ENCODE measurements at places on chromosomes 7 and 10.

DNA sequence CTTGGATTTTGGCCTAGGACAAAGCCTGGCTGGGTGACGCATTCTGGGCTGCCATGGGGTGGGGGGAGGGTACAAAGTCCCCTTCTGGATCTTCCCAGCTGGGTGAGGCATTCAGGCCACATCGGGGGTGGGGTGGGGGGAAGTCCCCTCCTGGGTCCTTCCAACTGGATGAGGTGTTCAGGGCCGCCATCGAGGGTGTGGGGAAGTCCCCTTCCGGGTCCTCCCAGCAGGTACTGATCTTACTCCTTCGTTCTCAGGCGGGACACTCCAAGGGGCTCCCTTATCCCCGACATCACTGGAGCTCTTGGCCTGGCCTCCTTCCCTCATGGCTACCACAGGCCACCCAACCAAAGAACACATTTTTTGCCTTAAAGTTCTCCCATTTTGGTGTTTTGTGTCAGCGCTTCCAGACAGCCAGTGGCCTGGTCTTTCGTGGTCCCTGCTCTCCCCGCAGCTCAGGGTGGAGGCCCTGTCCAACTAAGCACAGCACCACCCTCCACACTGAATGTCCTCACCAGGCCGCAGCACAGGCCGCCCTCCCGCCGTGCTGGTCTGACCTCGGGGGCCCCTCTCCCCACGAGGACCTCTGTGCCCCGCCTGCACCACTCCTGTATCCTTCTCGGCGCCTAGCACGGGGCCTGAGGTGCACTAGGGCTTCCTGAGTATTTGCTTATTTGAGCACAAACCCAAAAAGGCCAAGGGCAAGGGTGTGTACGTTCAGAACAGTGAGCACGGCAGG, 38.5 kb downstream of the EN2 start:
- no peak for DNase-seq

DNA sequence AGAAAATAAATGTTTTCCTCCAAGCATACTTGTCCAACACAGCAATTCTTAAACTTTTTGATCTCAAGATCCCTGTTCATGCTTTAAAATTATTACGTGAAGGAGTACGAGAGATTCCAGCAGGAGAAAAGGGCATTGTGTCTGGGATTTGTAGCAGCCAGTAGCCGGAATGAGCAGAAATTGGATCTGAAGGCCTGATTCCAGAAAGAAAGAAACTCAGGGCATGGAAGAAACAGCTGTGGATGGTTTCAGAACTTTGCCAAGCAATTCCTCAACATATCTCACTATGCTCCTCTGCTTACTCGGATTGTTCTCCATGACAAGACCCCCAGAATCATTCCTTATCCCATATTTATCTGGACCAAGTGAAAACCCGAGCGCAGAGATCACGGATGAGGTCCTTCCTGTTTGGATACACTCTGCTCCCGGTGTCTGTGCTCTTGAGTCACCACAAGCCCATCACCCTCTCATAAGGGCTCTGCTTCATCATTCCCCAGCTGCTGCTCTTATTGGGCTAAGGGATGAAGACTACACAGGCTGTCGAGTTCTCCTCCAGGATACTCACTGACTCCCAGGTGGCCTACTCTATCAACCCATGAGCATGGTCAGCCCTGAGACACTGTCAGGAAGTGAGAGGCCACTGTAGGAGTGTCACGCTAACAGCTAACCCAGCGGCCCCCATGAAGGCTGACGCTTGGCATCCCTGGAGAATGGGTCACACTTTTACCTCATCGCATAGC, 121.0 kb upstream of the LANCL2 start:
- no peak for DNase-seq

GRCh38 chr10:90642650-90643049, 215.2 kb downstream of the HTR7 start:
- DNase-seq = no peak

- DNase-seq = peak; percentile 7
Observed at GRCh38 chr10:59868696-59869593, 37.4 kb downstream of the CCDC6 start.

DNA sequence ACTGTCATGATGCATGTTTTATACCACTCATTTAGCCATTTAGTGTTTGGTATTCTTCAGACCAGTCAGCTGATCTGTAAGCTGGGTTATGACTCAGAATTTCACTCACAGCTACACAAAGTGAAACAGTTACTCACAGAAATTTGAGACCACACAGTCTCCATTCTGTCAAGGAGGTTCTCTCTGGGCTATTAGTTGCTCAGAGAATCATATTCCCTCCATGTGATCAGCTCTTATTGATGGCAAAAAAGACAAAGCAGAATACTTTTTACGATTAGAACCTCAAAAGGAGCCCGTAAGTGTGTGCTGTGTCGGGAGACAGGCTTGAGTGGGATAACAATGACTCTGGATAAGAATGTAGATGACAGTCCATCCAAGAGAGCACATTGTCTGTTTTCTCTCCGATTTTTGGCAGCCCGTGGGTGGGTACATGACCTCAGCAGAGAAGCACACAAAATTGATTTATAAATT, 277.6 kb upstream of the SORCS1 start:
- no peak for DNase-seq

DNA sequence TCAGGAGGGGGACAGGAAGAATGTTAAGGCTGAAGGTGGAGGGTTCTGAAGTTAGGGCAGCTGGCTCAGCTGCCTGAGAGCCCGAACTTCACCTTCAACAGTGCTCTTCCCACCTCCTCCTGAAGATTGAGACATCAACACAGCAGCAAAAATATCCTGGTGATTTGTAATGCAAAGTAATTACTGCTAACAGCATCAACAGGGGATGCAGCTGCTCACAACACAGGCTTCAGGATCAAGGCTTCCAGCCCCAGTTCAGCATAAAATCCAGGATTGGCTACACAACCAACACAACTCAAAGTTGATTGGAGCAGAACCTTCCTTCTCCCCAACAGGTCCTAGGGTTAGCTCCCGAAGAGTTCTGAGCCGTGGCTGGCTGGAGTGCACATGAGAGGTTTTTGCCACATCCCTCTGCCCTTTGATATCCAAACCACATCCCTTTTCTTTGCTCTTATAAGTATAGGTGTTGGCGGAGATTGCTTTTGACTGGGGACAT, 242.4 kb downstream of the KIAA1217 start:
- DNase-seq = no peak

DNA sequence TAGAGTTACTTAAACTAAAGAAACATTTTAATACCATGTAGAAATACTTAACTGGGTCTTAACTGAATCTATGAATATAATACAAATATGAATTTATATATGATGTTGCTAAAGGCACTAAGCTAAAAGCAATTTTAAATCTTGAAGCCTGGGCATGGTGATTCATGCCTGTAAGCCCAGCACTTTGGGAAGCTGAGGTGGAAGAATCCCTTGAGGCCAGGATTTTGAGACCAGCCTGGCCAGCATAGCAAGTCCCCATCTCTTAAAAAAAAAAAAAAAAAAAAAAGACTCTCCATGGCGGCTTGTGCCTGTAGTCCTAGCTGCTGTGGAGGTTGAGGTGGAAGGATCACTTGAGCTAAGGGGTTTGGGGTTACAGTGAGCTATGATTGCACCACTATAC, 95.3 kb downstream of the CCSER2 start:
- DNase-seq = no peak

DNA sequence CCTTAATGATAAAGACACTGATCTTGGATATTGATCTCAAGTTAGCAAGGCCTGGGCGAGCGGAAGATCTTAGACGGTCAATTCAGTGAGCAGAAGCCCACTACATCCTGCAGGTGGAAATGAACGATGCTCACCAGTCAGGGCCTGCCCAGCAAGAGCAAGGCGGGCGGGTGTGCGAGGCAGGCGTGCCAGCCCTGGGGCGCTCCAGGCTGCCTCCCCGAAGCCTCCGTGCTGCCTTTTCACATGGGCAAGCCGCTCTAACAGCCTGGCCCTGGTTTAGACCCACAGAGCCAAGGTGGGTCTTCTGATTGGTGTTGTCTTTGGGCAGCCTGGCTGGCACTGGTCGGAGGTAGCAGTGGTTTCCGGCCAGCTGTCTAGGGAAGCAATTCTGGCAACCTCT, 475.1 kb upstream of the FOXK1 start:
- no peak for DNase-seq

GRCh38 chr10:91627344-91628102, 5.3 kb downstream of the PPP1R3C start:
- DNase-seq = no peak

DNA sequence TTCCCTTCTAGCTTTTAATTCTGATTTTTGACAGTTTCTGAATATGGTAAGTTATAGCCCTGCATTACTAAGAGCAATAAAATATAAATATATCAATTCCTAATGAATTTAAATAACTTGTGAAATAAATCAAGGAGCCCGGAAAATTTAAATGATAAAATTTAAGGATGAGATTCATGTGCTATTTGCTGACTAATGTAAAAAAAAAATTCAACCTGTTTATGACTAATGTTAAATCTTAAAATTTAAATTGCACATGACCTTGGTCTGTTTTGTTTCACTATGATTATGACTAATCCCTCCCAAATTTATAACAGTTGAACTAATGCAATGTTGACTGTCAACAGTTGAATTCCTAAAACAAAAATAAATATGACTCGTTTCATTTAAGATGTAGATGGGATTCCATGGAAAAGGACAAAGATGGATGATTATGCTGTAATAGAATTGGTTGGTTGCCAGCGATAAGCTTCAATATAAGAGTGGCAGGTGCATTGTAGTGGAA, 419.9 kb downstream of the NRG3 start:
- no peak for DNase-seq

- no peak for DNase-seq
Observed at GRCh38 chr10:43372765-43373361, 1.4 kb downstream of the FXYD4 start.

GRCh38 chr10:111125102-111125501, 48.3 kb downstream of the ADRA2A start:
- no peak for DNase-seq

GRCh38 chr10:61321041-61321857, 131.9 kb downstream of the TMEM26 start:
- DNase-seq = no peak

- peak; percentile 10 for DNase-seq
Observed at GRCh38 chr10:77160679-77161078, 476.9 kb downstream of the KCNMA1 start.

DNA sequence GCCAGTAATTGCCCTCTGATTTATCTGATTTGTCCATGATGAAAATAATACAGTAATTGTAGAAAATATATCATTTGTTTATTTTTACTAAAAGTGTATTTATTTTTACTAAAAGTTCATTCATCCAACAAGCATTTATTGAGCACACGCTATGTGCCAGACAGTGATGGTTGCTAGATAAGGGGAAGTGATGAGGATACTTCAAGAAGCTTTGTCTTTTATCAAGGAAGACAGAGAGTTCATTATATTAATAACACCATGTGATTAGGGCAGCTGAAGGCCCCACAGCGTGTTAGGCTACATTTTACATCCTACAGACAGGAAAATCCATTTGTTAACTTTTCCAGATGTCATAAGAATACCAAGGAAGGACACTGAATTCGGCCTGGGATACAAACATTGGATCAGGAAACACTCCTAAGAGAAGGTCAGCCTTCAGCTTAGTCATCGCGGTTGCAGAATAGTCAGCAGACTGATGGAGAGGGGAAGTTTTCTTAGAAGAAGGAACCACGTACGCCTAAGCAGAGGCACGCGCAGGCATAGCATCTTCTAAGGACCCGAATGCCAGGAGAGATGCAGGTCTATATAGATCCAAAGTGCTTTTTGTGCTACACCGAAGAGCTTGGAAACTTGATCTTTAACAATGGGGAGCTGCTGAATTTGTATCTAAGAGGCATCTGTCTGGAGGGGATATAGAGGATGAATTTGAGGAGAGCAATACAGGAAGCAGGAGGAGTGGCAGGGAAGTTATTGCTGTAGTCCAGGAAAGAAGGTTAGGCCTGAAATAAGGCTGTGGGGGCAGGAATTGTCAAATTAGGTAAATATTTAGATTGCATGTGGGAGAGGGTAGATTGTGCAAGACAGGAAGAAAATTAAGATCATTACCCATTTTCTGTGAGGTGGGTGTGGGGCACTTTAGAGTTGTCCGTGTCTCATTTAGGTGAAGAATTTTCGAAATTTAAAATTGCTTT, 85.7 kb downstream of the LRGUK start:
- DNase-seq = no peak

GRCh38 chr7:67348171-67348570, 351.5 kb downstream of the TYW1 start:
- no peak for DNase-seq

DNA sequence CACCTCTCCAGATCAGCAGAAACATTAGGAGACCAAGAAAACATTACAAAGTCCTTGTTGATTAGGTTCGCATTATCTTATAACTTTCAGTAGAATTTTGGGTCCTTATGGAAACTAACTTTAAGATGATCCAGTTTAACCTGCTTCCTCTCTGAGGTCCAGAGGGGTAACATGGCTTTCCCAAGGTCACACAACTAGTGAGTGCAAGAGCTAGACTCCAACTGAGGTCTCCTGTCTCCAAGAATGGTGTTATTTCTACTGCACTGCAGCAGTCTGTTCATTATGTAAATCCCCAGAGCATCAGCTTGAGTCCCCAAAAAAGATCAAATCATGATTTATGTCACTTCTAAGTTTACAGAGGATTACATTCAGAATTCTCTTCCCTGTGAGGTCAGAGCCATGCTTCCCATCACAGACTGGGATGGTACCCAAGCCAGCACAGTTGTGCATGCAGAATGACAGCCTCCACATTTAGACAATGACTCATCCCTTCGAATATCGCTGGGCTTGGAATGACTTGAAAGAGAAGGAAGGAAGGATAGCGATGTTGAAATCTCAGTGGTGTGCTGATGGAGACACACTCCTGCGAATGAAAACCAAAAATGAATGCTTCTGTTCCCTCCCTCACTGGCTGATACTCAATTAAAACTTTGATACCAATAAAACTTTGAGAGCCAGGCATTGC, 163.1 kb upstream of the PLXNA4 start:
- no peak for DNase-seq

GRCh38 chr10:78313048-78313381, 279.4 kb downstream of the RPS24 start:
- DNase-seq = no peak

Measured in NCI-H2171 treated with DMSO at 0.1 percent for 48 hours (cell line).